GF-D8 (cell line): ENCODE measurements at places on chromosomes 5 and 9.
A peak's percentile ranks its signal among the peaks of the same experiment; 100 is the strongest.

GRCh38 chr5:141042555-141042954, 8.6 kb upstream of the PCDHB1 start:
- DNase-seq, result no peak

- no peak for DNase-seq
Measured at GRCh38 chr9:110370315-110370714, 32.7 kb upstream of the TXNDC8 start.

DNA sequence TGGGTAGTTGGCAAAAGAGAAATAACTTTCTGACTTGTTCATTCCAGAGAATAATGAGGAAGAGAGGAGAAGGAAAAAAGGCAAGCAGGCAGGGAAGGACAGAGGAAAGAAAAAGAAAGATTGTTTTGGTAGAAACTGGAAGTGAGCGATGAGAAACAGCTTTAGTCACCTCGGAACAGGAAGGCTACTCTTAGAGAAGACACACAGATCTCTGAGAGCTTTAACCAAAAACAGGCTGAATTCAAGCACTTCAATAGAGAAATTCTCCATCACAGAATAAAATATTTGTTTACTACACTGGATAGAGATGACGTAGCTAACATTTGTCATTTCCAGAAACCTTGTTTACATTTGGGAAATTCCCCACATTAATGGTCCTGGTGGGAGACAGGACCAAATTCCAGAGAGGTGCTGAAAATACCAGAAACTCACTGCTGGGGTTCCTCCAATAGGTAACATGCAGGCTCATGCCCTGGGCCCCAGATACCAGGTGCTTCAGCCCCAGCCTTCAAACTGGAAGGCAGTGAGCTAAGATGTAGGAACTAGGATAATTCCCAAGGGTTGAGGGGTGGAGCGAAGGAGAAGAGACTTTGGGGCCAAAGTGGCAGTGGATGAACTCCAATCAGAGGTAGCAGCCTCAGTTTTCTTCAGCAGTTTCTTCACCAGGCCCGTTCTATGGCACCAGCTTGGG, 227.7 kb upstream of the GRAMD2B start:
- no peak for DNase-seq

DNA sequence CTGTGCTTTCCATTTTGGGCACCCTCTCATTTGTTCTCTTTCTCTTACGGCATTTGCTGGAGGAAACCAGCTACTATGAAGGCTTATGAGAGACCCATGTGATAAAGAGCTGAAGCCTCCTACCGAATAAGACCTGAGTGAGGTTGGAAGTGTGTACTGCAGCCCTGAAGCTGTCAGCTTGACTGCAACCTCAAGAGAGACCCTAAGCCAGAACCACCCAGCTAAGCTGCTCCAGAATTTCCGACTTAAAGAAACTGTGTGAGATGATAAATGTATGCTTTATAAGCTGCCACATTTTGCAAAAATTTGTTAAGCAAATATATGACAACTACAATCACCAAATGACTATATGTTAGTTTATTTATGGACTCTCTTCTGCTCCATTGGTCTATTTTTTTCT, 151.7 kb upstream of the PTPRD start:
- DNase-seq, result no peak

GRCh38 chr5:173715607-173716006, 99.2 kb upstream of the BOD1 start:
- DNase-seq, result no peak

- DNase-seq, result no peak
Measured at GRCh38 chr5:3622961-3623360, 27.3 kb downstream of the IRX1 start.

GRCh38 chr5:10471677-10472076, 30.0 kb downstream of the ROPN1L start:
- DNase-seq, result no peak

DNA sequence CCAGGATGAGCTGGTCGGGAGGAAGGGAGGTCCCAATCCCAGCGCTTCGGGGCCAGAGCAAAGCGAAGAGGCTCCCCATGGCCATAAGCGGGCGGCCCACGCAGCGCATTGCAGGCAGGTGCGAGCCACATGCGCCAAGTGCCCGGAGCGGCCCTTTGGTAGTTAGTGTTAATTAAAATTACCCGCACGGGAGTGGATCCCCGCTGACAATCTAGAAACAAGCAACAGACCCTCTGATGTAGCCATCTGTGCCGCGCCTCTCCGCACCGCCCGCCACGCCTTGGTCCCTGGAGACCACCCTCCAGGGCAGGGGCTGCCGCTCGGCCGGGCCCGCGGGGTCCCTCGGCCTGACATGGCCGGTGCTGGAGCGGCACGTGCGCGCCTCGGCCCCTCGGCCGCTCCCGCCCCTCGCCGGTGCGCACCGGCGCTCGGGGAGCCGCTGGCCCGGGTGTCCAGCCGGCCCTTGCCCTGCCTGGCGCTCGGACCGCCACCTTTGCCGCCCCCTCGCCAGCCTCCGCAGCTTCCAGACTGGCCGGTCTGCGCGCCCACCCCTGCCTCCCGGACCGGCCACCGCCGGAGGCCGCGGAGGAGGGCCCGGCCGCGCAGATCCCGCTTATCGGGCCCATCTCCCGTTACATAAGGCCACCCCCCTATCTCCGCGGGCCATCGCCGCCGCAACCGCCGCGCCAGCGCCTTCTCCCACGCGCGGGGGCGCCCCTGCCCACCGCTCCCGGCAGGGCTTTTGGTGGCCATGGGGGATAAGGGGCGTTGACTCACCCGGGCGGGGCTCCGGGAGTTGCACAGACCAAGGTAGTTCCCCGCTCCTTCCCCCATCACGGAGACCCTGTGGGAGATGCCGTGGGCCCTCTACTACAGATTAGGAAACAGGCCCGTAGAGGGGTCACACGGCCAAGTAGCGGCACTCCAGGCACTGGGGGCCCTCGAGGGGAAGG, 1.9 kb upstream of the IL13 start:
- DNase-seq, result no peak

- DNase-seq, result no peak
Measured at GRCh38 chr9:135531096-135531495, 9.9 kb downstream of the LCN1 start.

GRCh38 chr5:66821688-66822429, 225.7 kb downstream of the MAST4 start:
- no peak for DNase-seq

- no peak for DNase-seq
Measured at GRCh38 chr5:165035520-165035919, 1530.1 kb downstream of the MAT2B start.

DNA sequence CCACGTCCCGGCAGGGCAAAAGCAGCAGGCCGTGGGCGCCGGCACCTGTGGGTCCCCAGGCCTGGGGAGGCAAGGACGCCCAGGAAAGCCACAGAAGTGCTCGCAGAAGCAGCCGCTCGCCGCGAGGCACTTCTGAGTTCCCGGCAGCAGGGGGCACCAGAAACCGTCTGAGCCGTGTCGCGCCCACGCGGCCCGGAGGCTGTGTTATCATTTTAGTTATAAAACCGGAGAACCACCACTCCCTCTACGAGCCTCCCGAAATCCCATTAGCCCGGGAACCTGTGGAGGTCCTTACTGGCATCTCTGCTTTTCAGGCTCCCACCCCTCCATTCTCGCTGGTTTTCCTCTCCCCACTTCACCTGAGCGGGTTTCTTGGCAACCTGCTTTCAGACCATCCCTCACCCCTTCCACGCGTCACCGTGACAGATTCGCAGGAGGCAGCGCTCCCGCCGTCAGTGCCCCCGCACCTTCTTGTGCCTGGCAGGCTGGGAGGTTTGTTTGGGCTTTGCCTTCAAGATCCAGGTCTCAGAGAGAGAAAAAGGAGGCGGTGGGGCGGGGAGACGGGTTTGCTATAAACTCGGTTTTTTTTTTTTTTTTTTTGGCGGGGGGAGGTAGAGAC, 2.3 kb downstream of the GDNF start:
- DNase-seq, result no peak

DNA sequence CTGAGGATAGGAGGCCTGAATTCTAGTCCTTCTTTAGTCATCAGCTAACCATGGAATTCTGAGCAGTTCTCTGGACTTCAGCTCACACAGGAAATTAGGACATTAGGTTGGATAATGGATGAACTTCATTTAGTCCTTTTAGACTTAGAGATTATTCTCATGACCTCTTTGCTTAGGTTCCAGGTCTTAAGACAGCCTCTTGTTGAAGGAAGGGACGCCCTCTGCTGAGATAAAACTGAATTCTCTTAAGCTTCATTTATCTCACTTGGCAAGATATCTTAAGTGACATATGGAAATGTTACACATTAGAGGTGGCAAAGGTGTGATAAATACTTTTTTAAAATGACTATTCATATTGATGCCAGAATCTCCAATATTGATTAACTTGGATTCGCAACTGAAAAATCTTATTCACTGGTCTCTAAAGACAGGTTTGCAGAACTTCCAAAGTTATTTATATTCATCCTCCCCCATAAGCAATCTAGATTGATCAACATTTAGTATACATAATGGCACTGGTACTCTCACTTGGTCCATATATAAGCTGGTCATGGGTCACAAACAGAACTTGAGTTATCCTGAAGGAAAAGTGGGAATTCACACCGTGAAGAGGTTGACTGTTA, 16.9 kb upstream of the ZNF366 start:
- peak; percentile 12 for DNase-seq

- DNase-seq, result no peak
Measured at GRCh38 chr9:133733796-133734533, 4.2 kb downstream of the SARDH start.

- DNase-seq, result no peak
Measured at GRCh38 chr5:107538331-107538730, 132.4 kb downstream of the EFNA5 start.

GRCh38 chr5:1886846-1887587, 4.3 kb upstream of the IRX4 start:
- no peak for DNase-seq

DNA sequence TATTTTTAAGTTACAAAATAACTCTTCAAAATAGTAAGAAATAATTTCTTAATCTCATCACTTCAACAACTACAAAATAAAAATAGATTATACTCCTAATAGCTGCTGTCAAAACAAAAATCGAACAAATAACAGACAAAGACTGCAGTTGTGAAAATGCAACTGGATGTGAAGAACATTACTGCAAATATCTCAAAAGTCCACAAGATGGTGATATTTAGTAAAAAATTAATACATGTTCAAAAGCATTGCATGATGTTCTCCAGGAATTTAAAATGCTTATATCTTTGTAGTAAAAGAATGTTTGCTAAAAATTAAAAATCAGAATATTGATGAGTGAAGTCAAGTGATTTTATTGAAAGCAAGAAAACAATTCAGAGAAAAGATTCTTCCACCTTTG, 66.2 kb downstream of the MPDZ start:
- no peak for DNase-seq

GRCh38 chr9:68648971-68649370, 56.1 kb upstream of the PIP5K1B start:
- DNase-seq, result no peak

DNA sequence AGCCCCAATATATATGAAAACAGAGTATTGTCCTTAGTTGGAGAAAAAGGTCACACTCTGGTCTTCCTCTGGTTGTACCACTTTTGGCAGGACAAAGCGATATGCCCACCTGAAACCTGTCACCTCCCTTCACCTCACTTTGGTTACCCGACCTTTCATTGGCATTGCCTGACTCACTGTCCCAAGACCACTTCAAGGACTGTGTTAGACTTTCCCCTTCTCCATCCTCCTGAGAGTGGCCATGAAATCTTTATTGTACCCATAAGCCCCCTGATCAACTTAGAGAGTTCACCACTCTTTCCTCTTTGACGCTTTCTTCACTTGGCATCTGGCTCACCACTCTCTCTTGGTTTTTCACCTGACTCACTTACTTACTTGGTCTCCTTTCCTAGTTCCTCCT, 32.4 kb upstream of the AP3B1 start:
- no peak for DNase-seq

GRCh38 chr9:27090711-27091110, 18.3 kb upstream of the TEK start:
- no peak for DNase-seq

DNA sequence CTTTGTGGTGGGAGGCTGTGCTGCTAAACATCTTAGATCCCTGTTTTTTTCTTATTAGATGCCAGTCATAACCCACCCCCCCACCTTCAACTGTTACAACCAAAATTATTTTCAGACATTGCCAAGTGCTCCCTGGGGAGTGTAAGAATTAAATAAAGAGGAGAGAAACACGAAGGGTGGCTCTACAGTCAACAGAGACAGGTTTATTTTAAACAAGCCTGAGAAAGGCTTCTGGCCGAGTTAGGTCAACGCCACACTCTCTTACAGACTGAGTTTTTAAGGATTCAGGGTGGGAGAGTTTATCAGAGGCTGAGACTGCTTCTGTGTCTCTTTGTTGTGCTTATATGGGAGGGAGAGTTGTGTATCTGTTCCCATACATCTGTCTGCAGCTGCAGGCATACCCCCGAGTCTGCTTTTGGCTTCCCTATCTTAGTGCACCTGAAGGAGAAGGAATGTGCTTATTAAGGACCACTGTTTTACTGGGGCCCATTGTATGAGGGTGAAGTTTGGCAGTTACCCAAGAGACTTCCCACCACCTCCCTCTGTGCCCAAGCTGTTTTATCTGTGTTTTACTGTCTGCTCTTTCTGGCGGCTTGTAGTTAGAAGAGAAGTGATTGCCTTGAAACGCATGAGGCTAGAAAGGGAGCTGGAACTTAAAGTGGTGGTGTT, 11.4 kb upstream of the GDA start:
- no peak for DNase-seq

DNA sequence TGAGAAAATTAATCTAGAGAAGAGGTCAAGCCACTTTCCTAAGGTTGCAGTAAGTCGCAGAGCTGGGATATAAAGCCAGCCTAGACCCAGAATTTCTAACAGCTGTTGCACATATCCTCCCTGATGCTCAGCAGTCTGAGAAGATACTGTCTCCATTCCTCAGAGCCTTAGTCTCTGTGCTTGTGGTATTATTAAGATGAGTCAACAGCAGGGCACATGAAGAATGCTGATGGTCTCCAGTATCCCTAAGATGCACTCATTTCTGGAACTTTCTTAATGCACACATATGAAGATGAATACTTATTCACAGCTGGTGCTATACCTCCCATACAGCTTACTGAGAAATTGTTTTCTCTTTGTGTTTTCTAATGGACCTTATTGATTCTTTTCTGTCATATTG, 32.5 kb downstream of the SGCD start:
- no peak for DNase-seq

GRCh38 chr5:80152778-80153177, 103.1 kb downstream of the SERINC5 start:
- no peak for DNase-seq

GRCh38 chr5:143488381-143488780, 84.9 kb upstream of the NR3C1 start:
- DNase-seq, result no peak

DNA sequence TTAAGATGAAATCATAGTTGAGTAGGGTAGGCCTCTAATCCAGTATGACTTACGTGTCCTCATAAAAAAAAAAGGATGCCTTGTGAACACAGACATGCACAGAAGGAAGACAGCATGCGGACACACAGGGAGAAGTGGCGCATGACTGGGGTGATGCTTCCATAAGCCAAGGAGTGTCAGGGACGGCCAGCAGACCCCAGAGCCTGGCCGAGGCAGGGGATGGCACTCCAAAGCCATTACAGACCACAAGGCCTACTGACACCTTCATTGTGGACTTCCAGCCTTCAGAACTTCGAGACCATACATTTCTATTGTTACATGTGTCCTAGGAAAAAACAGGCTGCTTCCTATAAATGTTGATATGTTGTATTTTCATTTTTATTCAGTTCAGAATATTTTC, 19.9 kb downstream of the EHMT1 start:
- DNase-seq, result no peak
